Germinal center (tissue), 1 donor: ENCODE measurements at places on chromosomes 12 and 14.
A peak's percentile ranks its signal among the peaks of the same experiment; 100 is the strongest.

GRCh38 chr14:23465261-23465660 lies 4.2 kb upstream of the NGDN start:
- DNase-seq: no peak

- no peak for DNase-seq
Observed at GRCh38 chr12:85587158-85587557, 249.1 kb downstream of the RASSF9 start.

GRCh38 chr12:57124261-57124877 lies 3.9 kb upstream of the LRP1 start:
- peak; percentile 79 for DNase-seq

GRCh38 chr14:93708311-93708734 lies 80.0 kb downstream of the PRIMA1 start:
- no peak for DNase-seq

DNA sequence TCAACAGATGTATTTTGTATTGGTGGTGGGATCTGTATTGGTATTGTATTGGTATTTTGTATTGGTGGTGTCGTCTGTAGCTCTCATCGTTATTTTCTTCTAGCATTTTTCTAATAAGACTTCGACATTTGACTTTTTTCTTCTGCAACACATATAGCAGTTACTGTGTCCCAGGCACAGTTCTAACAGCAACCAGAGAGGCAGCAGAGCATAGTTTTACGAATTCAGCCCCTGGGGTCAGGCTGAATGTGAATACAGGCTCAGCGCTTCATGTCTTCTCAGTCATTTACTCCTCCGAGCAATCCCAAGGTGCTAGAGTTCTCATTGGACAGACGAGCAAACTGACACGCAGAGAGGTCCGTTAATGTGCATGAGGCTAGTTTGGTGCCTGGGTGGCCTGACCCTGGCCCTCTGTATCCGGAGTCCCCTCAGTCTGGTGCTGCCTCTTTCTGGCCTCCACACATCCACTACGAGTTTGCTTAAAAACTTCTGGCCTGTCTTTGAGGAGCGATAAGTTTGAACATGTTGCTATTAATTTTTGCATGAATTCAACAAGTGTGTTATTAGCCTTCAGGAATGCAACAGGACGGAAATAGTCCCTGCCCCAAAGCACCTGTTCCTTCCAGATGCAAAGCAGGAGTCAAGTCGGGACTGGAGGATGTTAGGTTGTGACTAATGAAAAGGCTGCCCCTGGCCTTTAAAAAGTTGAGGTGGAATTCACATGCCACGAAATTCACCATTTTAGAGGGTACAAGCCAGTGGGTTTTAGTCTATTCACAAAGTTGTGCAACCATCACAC lies 87.0 kb downstream of the GLT1D1 start:
- no peak for DNase-seq

- DNase-seq: no peak
Observed at GRCh38 chr14:74863274-74863673, 12.7 kb downstream of the PROX2 start.

DNA sequence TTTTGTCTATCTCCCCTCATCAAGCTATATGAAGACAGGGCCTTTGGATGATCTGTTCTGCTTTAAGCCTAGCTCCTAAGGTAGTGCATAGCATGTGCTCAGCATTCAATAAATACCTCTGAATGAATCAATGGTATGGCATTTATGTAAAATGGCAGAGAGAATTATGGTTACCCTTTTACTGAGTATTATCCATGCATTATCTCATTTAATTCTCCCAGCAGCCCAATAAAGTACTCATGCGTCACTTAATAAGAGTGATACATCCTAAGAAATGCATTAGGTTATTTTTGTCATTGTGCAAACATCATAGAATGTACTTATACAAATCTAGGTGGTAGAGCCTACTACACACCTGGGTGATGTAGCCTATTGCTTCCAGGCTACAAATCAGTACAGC lies 269.7 kb downstream of the KSR2 start:
- no peak for DNase-seq

DNA sequence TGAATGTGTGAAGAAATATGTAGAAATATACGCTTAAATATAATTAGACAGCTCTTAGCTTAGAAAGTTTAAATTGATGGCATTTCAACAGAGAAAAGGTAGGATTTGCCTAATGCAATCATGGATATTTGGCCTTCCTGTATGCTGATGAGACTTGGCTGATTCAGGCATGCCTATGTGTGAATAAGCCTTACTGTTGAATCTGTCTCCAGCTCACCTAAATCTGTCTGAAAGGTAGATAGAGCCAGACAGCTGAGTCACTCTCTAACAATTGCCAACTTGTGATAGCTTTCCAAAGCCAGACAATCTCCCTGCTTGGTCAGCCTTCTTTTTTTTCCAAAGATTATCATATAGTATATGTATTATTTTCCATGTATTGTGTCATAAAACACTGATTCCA lies 92.8 kb upstream of the FLRT2 start:
- no peak for DNase-seq

DNA sequence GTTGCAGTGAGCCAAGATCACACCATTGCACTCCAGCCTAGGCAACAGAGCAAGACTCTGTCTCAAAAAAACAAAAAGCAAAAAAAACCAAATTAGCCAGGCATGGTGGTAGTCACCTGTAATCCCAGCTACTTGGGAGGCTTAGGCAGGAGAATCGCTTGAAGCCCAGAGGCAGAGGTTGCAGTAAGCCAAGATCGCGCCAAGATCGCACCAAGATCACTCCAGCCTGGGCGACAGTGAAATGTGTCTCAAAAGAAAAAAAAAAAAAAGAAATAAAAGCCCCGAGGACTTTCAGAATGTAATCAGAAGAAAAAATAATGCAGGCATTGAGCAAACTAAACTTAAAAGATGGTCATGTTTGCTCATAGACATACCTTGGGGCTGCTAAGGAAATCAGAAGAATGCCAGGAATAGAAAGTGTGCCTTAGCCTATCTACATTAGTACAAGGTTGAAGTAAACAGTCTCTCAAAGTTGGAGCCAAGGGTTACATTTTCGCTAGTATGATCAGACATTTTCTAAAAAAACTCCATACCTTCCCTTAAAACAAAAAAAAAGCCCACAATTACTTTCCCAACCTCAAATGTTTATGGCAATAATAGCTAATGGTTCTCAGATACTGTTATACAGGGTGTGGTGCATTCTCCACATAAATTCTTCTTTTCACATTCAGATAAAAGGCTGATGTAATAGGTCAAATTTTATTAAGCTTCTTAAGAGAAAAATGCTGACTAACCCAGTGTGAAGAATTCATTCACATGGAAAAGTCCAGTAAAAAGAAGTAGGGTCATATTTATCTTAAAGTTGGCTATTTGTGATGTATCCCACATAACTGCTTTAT lies 15.8 kb downstream of the DTD2 start:
- no peak for DNase-seq

- no peak for DNase-seq
Observed at GRCh38 chr14:94469261-94469660, 6.7 kb downstream of the SERPINA9 start.

- no peak for DNase-seq
Observed at GRCh38 chr12:41419131-41419893, 231.2 kb downstream of the PDZRN4 start.

DNA sequence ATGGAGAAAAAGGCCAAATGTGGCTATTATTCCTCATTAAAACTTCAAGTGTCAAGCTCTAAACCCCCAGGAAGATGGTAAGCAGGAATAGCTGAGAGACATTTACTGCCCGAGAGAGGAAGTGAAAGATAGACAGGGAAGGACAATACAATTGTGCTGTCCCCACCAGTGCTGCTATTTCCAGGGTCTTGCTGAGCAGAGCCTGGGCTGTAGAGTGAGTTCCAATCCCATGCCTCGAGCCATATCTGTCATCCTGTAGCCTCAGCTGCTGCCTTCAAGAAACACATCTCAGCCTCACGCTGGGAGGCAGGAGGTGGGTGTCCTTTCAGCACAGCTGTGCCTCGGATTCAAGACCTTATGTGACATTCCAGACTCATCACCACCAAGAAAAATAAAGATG lies 114.0 kb downstream of the RPAP3 start:
- no peak for DNase-seq

- DNase-seq: no peak
Observed at GRCh38 chr14:51581017-51581881, 70.5 kb upstream of the FRMD6 start.

DNA sequence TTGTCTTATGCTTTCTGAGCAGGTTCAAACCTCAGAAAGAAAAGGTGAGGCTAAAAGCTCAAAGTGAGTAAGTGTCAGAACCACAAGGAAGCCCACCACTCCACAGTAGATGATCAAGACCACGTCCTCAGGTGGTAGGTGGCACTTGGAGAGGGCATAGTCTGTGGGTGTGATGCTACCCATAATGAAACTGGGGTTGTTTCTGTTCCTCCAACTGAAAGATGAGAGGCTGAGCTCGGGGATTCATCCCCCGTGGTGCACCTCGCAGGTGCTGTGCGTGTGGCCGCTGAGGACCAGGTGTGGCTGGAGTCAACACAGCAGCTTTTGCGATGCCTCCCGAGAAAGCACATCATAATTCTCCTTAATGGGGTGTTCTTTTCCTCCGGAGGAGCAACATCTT lies 285.7 kb downstream of the TTC8 start:
- no peak for DNase-seq

GRCh38 chr14:101103321-101103901 lies 199.9 kb upstream of the RTL1 start:
- no peak for DNase-seq

GRCh38 chr12:110349514-110350151 lies 53.9 kb downstream of the ANAPC7 start:
- no peak for DNase-seq

DNA sequence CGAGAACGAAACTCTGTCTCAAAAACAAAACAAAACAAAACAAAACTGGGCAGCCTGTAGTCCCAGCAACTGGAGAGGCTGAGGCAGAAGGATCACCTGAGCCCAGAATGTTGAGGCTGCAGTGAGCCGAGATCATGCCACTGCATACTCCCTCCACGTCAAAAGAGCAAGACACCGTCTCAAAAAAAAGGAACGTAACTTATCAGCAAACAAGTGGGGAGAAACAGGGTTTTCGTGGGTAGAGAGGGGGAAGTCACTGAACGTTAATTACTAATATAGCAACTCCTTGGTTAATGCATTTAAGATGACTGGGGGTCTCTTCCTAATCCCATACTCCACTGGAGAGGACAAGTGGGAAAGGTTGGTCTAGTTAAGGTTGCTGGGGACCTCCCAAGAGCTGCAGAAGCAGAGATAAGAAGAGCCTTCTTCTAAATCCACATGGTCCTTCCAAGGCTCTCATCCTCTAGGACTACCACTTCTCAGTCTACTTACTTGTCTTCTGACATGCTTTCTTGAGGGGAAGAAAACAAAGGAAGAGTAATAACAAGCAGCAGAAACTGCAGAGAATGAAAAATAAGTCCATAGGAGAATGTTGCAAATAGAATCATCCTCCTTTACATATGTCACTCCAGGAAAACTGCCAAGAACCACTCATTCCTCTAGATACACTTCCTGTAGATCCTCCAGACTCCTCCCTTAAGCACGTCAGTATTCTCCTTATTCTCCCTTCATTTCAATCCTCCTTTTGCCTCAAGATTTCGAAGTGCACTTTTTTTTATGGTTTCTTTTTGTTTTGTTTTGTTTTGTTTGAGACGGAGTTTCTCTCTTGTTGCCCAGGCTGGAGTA lies 5.8 kb downstream of the NUMB start:
- DNase-seq: no peak

GRCh38 chr12:104643093-104643818 lies 186.5 kb downstream of the CHST11 start:
- DNase-seq: peak; percentile 57

- no peak for DNase-seq
Observed at GRCh38 chr14:36947362-36947761, 225.0 kb downstream of the SLC25A21 start.

DNA sequence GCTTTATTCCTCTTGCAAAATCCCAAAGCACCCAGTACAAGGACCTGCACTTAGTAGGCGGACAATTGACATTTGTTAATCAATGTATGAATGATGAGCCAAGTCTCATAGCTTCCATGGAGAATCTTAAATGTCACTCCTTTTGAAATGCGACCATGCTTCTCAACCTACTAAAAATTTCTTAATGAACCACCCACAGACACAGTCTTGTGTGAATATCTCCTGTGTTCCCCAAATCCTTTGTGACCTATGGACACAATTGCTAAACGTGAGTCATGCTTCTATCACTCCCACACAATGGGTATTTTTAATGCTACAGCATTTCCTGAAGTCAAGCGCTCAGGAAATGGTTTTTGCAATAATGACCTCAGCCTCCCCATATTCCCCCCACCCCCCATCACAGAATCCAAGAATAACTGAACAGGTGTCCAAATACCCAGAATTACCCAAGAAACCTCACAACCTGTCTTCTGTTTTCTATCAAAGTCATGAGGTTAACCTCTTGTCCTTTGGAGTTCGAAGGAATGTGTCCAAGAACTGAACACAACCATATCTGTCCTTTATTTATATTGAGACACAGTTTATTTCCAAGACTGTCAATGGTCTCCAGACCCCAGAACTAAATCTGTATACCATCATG lies 163.6 kb upstream of the PLEKHG7 start:
- no peak for DNase-seq

- DNase-seq: peak; percentile 73
Observed at GRCh38 chr14:75426332-75427125, 1.3 kb upstream of the JDP2 start.

GRCh38 chr14:66293533-66294105 lies 192.6 kb upstream of the CCDC196 start:
- DNase-seq: no peak

- no peak for DNase-seq
Observed at GRCh38 chr14:68243450-68244010, 424.0 kb downstream of the RAD51B start.

DNA sequence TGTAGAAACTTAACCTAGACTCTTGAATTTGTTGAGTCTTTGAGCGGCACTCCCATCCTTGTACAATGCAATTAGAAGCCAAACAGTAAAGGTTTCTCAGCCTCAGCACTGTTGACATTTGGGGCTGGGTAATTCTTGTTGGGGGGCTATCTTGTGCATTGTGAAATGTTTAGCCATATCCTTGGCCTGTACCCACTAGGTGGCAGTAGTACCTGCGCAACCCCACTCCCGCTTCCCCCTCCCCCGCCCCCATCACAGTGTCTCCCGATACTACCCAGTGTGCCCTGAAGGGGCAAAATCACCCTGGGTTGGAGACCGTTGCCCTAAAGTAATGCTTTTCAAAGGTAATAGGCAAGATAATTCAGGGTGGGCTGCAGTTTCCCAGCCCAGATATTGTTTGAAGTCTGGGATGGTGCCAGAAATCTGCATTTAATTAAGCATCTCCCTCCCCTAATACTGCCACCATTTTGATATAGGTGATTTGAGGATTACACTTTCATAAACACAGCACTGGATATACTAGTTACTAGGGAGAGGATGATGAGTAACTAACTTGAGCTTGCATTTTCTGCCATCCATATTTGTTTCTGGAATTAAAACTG lies 1.8 kb downstream of the COX6A1 start:
- DNase-seq: peak; percentile 90
